Thyroid gland (tissue), 4 donors: ENCODE measurements at places on chromosomes 5 and 9.

DNA sequence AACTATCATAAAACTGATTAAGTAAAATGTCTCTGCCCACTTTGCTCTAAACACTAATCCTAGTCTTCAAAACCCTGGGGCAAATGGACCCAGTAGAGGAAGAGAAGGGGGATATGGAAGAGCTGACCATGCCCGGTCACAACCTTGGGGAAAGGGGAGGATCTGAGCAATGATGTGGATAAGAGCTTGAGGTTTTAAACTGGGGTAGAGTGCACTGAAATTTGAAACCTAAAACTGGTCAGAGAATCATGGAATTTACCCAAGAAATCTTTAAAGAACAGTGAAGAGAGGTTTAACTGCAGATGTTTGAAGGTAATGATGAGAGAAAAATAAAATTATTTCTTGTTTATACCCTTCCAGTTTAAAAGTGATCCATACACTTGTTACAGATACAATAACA lies 110.8 kb downstream of the MRPS30 start:
- DNase-seq = no peak

- no peak for DNase-seq
Measured at GRCh38 chr9:137188086-137188489, 272 bp downstream of the ANAPC2 start.

DNA sequence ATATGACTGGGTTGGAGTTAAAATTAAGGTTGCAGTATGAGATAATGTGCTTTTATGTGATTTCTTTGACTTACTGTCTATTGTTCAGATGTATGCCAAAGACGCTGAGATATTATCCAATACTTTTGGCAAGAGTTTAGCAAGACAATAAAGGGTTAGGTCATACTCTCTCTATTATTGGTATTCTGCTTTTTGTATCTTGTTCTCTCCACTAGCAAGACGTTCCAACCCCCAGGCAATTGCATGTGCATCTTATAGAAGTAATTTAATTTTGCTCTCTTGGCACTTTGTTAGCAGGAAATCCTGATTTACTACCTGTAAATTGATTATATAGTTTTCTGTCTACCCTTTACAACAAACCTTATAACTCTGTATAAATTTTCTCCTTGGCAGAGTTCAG lies 1093.6 kb downstream of the CDH9 start:
- DNase-seq = no peak

DNA sequence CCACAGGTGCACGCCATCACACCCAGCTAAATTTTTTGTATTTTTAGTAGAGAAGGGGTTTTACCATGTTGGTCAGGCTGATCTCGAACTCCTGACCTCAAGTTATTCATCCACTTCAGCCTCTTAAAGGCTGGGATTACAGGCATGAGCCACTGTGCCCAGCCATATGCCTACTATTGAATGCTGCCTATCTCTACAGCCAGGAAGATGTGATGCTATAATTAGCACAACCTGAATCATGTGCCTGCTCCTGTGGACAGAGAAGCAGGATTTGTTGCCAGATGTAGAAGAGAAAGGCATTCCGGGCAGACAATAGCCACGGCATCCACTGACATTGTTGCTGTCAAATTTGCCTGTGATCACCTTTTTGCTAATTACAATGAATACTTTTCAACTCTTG lies 24.4 kb upstream of the MLLT3 start:
- no peak for DNase-seq

DNA sequence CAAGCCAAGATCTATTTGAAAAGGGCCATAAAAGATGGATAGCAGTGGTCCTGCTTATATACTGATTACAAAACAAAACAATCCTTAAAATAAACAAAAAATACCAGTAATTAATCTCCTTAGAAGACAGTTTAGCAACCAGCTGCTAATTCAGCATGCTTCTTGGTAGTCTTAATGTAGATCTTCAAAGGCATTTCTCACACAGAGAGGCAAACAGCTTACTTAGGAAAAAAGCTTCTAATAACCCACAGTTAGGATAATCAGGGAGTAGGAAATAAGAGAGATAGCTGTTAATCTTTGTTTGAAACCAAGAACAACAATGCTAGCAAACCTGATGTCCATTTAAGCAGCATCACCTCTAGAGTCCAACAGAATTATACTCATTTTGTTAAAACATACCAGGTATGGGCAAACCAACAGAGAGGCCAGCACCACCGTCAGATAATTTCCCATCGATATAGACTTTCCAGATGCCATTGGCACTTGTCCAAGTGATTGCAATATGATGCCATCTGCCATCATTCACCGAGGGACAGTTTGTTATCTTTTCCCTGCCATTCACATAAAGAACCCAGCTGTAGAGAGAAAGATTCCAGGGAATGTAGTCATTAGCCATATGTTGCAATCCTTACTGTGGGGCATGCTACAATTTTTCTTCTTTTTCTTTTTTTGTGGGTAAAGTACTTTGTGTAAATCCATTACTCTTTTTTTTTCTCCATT lies 105.6 kb upstream of the TXNDC8 start:
- DNase-seq = no peak
